Ovary (tissue), 10 donors: ENCODE measurements at places on chromosomes 1 and 21. TPM values are rescaled to one million over a fixed set of nuclear protein-coding genes. Genes with fewer than 3 reads are reported as not detected.

The LMX1A gene
- total RNA-seq = not detected

DNA sequence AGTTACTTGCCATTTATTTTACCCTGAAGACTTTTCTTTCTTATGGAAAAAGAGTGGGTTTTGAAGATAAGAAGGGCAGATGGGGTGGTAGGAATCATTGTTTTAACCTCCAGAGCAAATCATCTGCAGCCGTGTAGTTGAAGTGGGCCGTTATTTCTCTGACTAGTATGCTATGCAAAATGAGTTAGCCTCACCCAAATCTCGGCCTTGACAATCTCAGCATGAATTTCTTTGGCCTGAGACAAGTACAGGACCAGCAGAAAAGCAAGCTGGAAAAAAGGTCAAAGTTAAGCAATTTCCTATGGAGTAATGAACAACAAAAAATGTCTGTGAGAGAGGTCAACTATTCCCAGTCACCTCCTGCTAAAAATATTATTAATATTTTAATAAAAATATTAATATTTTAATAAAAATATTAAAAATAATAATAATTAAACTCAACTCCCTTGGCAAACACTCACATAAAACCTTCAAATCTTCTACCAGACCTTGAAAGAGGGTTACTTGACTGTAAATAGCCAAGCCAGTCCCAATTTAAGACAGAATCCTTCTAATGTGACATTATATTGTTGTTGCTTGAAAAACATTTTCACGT is 6.8 kb upstream of the TEKT2 start:
- DNase-seq = no peak
- no peaks in the 10 kb centered on the region for H3K27me3 ChIP-seq
- H3K36me3 ChIP-seq = no peaks in the 10 kb centered on the region
- H3K4me1 ChIP-seq = no peaks in the 10 kb centered on the region

GRCh38 chr1:178694923-178695525 is 30.0 kb upstream of the RALGPS2 start:
- no peaks in the 10 kb centered on the region for H3K4me1 ChIP-seq
- H3K27me3 ChIP-seq = no peaks in the 10 kb centered on the region
- no peak for DNase-seq
- H3K36me3 ChIP-seq = no peaks in the 10 kb centered on the region

DNA sequence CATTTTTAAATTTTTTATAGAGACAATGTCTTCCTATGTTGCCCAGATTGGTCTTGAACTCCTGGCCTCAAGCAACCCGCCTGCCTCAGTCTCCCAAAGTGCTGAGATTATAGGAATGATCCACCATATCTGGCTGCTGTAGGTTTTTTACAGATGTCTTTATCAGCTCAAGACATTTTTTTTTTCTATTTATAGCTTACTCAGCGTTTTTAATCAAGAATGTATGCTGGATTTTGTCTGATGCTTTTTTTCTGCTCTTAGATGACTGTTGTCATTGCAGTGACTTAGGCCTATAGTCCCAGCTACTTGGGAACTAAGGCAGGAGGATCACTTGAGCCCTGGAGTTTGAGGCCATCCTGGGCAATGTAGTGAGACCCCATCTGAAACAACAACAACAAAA is 72.5 kb downstream of the POFUT2 start:
- H3K36me3 ChIP-seq = no peaks in the 10 kb centered on the region
- no peak overlapping the region for H3K27ac ChIP-seq
- H3K27me3 ChIP-seq = no peaks in the 10 kb centered on the region
- H3K4me1 ChIP-seq = peaks cover 1% of the 10 kb centered on the region
- H3K4me3 ChIP-seq = no peak overlapping the region
- no peak for DNase-seq

GRCh38 chr21:34200288-34200905 is 127.0 kb downstream of the MRPS6 start:
- no peak overlapping the region for H3K27ac ChIP-seq
- no peaks in the 10 kb centered on the region for H3K36me3 ChIP-seq
- no peak for DNase-seq
- H3K4me1 ChIP-seq = no peaks in the 10 kb centered on the region
- no peak overlapping the region for H3K4me3 ChIP-seq

DNA sequence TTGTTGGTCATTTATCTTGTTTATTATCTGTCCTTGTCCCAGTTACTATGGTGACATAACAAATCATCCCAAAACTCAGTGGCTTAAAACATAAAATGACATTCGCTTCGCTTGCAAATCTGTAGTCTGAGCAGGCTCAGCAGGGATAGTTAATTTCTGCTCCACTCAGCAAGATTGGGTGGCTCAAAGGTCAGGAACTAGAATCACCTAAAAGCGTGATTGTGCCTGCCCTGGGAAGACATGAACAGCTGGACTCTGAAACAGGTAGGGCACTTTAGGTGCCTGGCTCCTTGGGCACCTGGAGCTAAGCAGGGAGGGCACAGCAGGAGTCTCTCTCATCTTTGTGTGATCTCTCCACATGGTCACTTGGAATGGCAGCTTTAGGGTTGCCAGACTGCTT is 14.7 kb upstream of the TRAF3IP3 start:
- H3K4me1 ChIP-seq = peaks cover 10% of the 10 kb centered on the region
- H3K36me3 ChIP-seq = no peaks in the 10 kb centered on the region
- no peak overlapping the region for H3K4me3 ChIP-seq
- H3K27ac ChIP-seq = no peak overlapping the region

The BTBD19 gene
- total RNA-seq = 19.7 TPM

The CLDN17 gene
- total RNA-seq = not detected

The PTPN22 gene
- total RNA-seq = 2.1 TPM

The TMPRSS2 gene
- total RNA-seq = 0.60 TPM

DNA sequence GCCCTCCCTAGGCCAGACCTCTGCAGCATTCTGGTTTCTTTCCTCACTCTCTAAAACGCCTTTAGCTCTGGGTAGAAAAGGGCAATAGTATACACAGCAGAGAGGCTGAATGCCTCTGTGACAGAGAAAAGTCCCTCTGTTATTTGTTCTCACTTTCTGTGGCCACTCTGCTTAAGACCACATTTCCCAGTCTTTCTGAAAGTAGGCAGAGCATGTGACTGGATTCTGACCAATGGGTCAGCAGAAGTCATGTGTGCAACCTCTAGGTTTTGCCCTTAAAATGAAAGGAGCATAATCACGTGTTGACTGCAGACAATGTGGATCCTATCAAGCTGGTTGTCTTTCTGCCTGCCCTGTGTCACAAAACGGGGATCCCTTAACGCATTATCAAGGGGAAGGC is 79.7 kb upstream of the MARK1 start:
- no peaks in the 10 kb centered on the region for H3K36me3 ChIP-seq
- no peak for DNase-seq
- no peaks in the 10 kb centered on the region for H3K27me3 ChIP-seq
- no peaks in the 10 kb centered on the region for H3K4me1 ChIP-seq

The TDRD5 gene
- total RNA-seq = not detected

The RLF gene
- total RNA-seq = 19.1 TPM

The OR2T11 gene
- total RNA-seq = 0.11 TPM

- H3K36me3 ChIP-seq = no peaks in the 10 kb centered on the region
- DNase-seq = peak; percentile 82
- H3K27ac ChIP-seq = peak overlapping the region; percentile 84
- no peaks in the 10 kb centered on the region for H3K27me3 ChIP-seq
Observed at GRCh38 chr1:150234566-150235293, 1.2 kb downstream of the ANP32E start.

GRCh38 chr1:2547210-2548067 is 8.7 kb upstream of the TNFRSF14 start:
- H3K27ac ChIP-seq = peak overlapping the region; percentile 6
- H3K36me3 ChIP-seq = no peaks in the 10 kb centered on the region
- peaks cover 21% of the 10 kb centered on the region for H3K4me1 ChIP-seq
- DNase-seq = no peak
- H3K27me3 ChIP-seq = no peaks in the 10 kb centered on the region
- H3K4me3 ChIP-seq = peak overlapping the region; percentile 37

The ASTN1 gene
- 4.9 TPM for total RNA-seq

- H3K4me3 ChIP-seq = no peak overlapping the region
- no peaks in the 10 kb centered on the region for H3K4me1 ChIP-seq
- H3K27me3 ChIP-seq = no peaks in the 10 kb centered on the region
- H3K27ac ChIP-seq = no peak overlapping the region
- no peaks in the 10 kb centered on the region for H3K36me3 ChIP-seq
- DNase-seq = no peak
Observed at GRCh38 chr1:206575894-206576737, 36.1 kb downstream of the EIF2D start.

DNA sequence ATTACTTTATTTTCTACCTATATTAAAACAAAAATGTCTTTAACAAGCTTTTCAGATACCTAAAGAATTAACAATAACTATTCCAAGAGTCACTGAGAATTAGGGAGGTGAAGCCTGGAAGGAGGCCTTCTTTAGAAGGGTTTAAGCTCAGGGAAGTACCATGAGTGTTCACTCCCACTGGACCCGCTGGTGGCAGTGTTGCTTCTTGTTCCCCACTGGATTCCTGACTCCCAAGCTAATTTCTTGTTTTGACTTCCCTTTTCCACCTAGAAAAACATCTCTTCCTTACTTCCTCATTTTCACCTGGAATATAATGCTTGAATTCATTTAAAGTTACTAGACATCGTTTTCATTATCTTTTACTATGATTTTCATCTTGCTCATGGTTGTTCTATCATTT is 264.2 kb downstream of the HMCN1 start:
- H3K4me1 ChIP-seq = no peaks in the 10 kb centered on the region
- no peaks in the 10 kb centered on the region for H3K27me3 ChIP-seq
- no peak for DNase-seq
- no peak overlapping the region for H3K27ac ChIP-seq

DNA sequence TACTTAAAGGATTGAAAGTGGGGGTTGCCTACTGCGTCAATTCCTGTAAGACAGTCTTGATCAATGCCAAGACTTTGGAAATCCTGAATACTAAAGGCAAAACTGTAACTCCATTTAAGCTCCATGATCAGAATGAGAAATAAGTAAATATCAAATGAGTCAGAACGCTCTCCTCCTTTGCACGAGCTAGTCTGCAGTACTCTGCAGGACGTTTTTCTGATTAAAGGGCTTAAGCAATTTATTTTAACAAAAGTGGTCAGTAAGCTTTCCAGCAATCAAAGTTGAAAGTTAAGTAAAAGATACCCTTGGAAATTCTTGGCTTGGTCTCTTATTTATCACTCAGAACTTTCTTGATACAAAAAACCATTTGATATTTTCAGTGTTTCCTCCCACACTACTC is 35.7 kb upstream of the ARHGAP29 start:
- H3K27ac ChIP-seq = no peak overlapping the region
- H3K4me3 ChIP-seq = no peak overlapping the region
- no peaks in the 10 kb centered on the region for H3K27me3 ChIP-seq
- no peak for DNase-seq
- peaks cover 9% of the 10 kb centered on the region for H3K4me1 ChIP-seq

DNA sequence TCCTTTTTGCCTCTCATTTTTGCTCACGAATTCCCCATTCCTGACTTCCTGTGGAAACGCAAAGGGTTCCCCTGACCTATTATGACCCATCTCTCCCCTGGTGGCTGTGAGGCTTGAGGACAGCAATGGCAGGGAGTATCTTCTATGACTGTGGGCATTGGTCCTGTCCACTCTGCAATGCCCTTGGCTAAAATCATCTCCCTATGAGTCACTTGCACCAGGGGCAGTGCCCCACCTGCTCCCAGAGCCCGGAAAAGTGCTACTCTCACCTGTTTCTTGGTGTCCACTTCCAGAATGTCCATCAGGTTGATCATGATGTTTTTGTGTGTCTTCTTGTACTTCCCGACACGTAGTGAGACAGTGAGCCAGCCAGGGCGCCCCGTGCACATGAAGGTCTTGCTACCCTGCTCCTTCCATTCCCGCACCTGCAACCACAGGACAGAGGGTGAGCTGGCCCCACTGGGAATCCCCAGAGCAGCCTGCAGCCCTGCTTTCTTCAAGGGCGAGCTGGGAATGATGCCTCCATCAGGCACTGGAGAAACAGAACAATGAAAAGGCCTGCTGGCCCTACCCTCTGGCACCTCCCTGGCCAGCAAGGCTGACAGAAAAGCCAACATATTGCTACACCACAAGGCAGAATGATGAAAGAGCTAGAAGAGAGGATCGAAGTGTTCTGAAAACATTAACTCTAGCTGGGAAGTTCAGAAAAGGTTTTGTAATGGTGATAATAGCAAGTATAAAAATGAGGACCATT is 3.5 kb downstream of the DHCR24 start:
- no peaks in the 10 kb centered on the region for H3K27me3 ChIP-seq
- no peak overlapping the region for H3K4me3 ChIP-seq
- DNase-seq = no peak
- peaks cover 11% of the 10 kb centered on the region for H3K4me1 ChIP-seq

The AGTRAP gene
- 48.1 TPM for total RNA-seq

- H3K27ac ChIP-seq = no peak overlapping the region
- DNase-seq = peak; percentile 42
- H3K4me3 ChIP-seq = no peak overlapping the region
- no peaks in the 10 kb centered on the region for H3K27me3 ChIP-seq
Observed at GRCh38 chr1:231799363-231799986, 172.9 kb downstream of the DISC1 start.

The CRNN gene
- total RNA-seq = not detected

GRCh38 chr21:20647607-20648006 is 350.6 kb upstream of the NCAM2 start:
- H3K27me3 ChIP-seq = no peaks in the 10 kb centered on the region
- H3K4me3 ChIP-seq = no peak overlapping the region
- H3K36me3 ChIP-seq = no peaks in the 10 kb centered on the region

The OR2C3 gene
- total RNA-seq = 0.15 TPM

GRCh38 chr1:44788120-44788860 is at the start of gene BEST4:
Gene BEST4, minus strand, starts transcription at chr1:44788170. Its CDS starts 465 bp downstream, at chr1:44787705.
- no peak within 1 kb of the TSS for H3K4me3 ChIP-seq
- H3K4me1 ChIP-seq = peaks cover 5% of the 10 kb centered on the region
- no peak for DNase-seq

The SLC2A5 gene
- 5.3 TPM for total RNA-seq

- no peaks in the 10 kb centered on the region for H3K4me1 ChIP-seq
- no peak overlapping the region for H3K27ac ChIP-seq
- DNase-seq = no peak
- H3K4me3 ChIP-seq = no peak overlapping the region
- no peaks in the 10 kb centered on the region for H3K36me3 ChIP-seq
Observed at GRCh38 chr1:147613506-147613905, 56.8 kb downstream of the ACP6 start.

The UCK2 gene
- total RNA-seq = 22.7 TPM

GRCh38 chr1:85289848-85290335 is 13.5 kb upstream of the BCL10 start:
- no peak overlapping the region for H3K27ac ChIP-seq
- H3K4me1 ChIP-seq = peaks cover under 1% of the 10 kb centered on the region
- no peaks in the 10 kb centered on the region for H3K36me3 ChIP-seq
- DNase-seq = no peak
- no peak overlapping the region for H3K4me3 ChIP-seq

DNA sequence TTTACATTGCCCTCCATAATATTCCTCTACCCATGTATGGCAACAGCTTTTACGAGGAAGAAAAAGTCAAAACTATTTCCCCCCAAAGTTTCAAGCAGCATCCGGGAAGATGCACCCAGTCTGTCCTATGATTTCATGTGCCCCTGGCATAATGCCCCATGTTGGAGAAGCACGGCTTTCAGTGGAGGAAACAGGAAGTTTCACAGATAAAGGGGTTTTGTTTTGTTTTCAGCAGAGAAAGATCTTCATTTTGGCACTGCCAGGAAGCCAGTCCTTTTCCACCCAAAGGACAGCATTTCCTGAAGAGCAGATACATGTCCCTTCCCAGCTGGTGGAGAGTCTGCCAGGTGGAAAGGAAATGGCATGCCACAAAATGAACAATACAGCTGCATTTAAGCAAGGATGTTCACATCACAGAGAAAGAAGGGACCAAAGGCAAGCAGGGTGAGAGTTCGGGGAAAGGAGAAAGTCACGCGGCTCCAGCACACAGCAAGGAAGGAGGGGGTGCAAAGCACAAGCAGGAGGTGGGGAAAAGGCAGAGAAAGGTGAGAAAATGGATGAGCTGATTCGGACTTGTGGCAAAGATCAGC is 95.3 kb upstream of the HIVEP3 start:
- DNase-seq = no peak
- H3K27me3 ChIP-seq = no peaks in the 10 kb centered on the region
- H3K4me1 ChIP-seq = peaks cover 2% of the 10 kb centered on the region
- no peak overlapping the region for H3K4me3 ChIP-seq
